ENCODE measurements at places on chromosomes 6 and 20. TPM values are rescaled to one million over a fixed set of nuclear protein-coding genes. Genes with fewer than 3 reads are reported as not detected.
A peak's percentile ranks its signal among the peaks of the same experiment; 100 is the strongest.

The EPPIN gene
- not detected for polyA plus RNA-seq

DNA sequence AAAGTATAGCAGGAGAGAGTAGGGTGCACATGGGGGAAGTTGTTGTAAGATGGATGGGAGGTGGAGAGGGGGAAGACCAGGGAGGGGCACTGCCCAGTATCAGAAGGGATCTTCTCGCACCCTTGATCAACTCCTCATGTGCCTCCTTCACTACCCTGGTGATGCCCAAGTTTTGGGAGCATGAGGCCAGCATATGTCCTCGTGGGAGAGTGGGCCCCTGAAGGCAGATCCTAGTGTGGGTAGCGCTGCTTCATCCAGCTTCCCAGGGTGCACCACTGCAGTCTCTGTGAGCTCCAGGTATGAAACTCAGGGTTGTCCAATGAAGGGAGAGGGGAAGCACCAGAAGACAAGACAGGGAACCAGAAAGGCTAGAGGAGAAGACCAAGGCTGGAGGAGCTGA lies 82.2 kb upstream of the FOXP4 start:
- peaks cover 3% of the 10 kb centered on the region for H3K4me1 ChIP-seq
- no peak for DNase-seq
- peaks cover 27% of the 10 kb centered on the region for H3K27me3 ChIP-seq
- H3K36me3 ChIP-seq = no peaks in the 10 kb centered on the region
- no peak overlapping the region for H3K4me3 ChIP-seq

The FAM83D gene
- 0.12 TPM for polyA plus RNA-seq

- no peak overlapping the region for H3K4me3 ChIP-seq
- H3K27me3 ChIP-seq = no peaks in the 10 kb centered on the region
- no peaks in the 10 kb centered on the region for H3K4me1 ChIP-seq
- no peak for DNase-seq
- H3K27ac ChIP-seq = no peak overlapping the region
These were observed 315.4 kb upstream of the CNR1 start for GRCh38 chr6:88481519-88481918.

DNA sequence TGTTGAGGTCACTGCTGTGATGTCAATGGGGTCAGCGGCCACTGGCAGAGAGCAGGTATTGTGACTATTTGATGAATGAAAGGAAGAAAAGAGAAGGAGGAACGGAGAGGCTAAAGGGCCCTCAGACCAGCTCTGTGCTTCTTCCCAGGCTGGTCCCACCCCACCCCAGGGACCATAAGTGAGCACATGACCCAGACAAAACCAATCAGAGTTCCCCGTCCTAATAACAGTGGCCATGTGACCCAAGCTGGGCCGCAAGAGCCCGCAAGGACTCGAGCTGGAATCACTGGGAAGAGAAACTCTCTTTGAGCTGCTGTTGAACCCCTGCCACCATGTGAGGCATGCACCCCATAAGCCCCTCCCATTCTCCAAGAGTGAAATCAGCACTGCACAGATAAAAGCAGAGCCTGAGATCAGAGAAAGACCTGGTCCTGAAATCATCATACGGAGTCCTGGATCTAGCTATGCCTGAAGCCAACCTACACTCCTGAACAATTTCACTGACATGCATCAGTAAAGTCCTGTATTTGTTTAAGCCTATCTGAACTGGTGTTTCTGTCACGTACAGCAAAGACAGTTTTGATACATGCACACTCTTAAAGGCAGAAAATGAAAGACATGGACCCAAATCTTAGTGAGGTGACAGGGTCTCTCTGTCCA lies 90.2 kb downstream of the PREX1 start:
- H3K4me3 ChIP-seq = no peak overlapping the region
- peaks cover 8% of the 10 kb centered on the region for H3K4me1 ChIP-seq
- DNase-seq = no peak
- H3K36me3 ChIP-seq = no peaks in the 10 kb centered on the region
- no peaks in the 10 kb centered on the region for H3K27me3 ChIP-seq

The BACH2 gene
- polyA plus RNA-seq = 1.2 TPM

GRCh38 chr6:33286946-33287914 lies 1.8 kb downstream of the WDR46 start:
- H3K4me3 ChIP-seq = no peak overlapping the region
- DNase-seq = peak; percentile 51
- no peak overlapping the region for H3K27ac ChIP-seq

DNA sequence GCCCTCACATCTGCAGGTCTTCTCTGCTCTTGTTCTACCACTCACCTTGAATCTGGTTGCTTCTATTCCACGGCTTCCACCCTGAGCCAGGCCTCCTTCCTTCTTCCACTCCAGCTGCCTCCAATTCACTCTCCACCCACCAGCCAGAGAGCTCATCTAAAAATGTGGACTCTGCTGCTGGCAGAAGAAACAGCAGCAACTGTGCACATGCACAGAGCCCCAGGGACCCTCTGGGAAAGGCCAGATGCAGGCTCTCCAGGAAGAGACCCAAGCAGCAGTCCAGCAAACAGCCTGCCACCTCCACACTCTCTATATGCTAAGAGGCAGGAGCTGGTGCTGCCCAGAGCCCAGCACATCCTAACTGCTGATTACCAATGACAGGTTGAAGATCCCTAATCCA lies 162.6 kb upstream of the TOP1 start:
- no peaks in the 10 kb centered on the region for H3K36me3 ChIP-seq
- no peak for DNase-seq
- H3K4me1 ChIP-seq = peaks cover 8% of the 10 kb centered on the region
- no peak overlapping the region for H3K4me3 ChIP-seq

- peaks cover 13% of the 10 kb centered on the region for H3K4me1 ChIP-seq
- H3K27me3 ChIP-seq = no peaks in the 10 kb centered on the region
- no peak for DNase-seq
- no peaks in the 10 kb centered on the region for H3K36me3 ChIP-seq
- H3K4me3 ChIP-seq = no peak overlapping the region
These were observed 77.1 kb downstream of the CDYL start for GRCh38 chr6:4853349-4853748.

- no peaks in the 10 kb centered on the region for H3K36me3 ChIP-seq
- H3K27ac ChIP-seq = no peak overlapping the region
These were observed 39.5 kb downstream of the SLC24A3 start for GRCh38 chr20:19251958-19252357.

DNA sequence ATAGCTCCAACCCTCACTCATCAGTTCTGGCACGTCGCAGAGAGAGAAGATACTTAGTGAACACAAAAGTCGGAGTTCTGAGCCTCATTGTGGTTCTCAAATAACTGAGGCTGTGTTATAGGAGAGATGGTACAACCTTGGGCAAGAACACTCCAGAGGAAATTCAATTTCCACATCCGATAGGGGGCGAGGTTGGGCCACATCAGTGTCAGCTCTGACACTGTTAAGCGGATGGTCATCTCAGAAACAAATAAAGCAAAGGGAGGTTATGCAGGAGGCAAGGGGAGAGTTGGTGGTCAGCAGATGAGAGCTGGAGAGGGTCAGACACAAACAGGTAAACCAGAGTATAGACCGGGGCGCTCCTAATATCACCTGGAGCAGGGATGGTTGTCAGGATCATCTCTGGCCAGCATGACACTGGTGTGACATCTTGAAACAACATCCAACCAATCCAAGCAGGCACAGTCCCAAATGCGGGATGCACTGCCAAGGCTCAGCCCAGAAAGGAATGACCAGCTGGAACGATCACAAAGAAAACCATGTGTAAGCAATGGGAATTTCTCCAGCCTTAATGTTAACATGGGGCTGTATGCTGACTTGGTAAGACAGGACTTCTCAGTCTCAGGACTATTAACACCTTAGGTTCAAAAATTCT lies 331.8 kb downstream of the HACE1 start:
- H3K4me1 ChIP-seq = no peaks in the 10 kb centered on the region
- H3K4me3 ChIP-seq = no peak overlapping the region
- no peaks in the 10 kb centered on the region for H3K36me3 ChIP-seq
- DNase-seq = no peak

The POU3F2 gene
- not detected for polyA plus RNA-seq

The EBF4 gene
- 0.42 TPM for polyA plus RNA-seq

The HDGFL1 gene
- not detected for polyA plus RNA-seq

The SFTA2 gene
- polyA plus RNA-seq = 0.14 TPM

The DEFB110 gene
- not detected for polyA plus RNA-seq

GRCh38 chr20:40673442-40673841 lies 15.6 kb downstream of the MAFB start:
- H3K4me1 ChIP-seq = no peaks in the 10 kb centered on the region
- no peaks in the 10 kb centered on the region for H3K27me3 ChIP-seq
- no peak overlapping the region for H3K27ac ChIP-seq
- H3K4me3 ChIP-seq = no peak overlapping the region
- no peaks in the 10 kb centered on the region for H3K36me3 ChIP-seq

The ITPA gene
- 83.9 TPM for polyA plus RNA-seq

The RHAG gene
- not detected for polyA plus RNA-seq

DNA sequence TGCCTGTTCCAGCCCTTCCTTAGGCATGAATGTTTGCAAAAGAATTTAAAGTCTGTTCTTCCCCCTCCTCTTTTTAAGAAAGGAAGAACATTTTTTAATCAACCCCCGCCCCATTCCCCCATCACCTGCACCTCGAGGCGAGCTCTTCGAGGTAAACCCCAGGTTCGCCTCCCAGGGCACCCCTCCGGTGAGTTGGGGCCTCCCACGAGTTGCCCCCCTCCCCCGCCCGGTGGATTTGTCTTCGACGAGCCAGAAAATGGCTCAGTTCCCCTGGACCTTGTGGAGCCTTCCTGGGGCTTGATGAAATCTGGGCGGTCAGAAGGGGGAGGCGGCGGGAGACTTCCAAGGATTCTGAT lies 256 bp upstream of the OVOL2 start:
- H3K27ac ChIP-seq = no peak overlapping the region
- no peaks in the 10 kb centered on the region for H3K36me3 ChIP-seq
- H3K4me3 ChIP-seq = peak overlapping the region; percentile 61
- peaks cover 81% of the 10 kb centered on the region for H3K27me3 ChIP-seq

DNA sequence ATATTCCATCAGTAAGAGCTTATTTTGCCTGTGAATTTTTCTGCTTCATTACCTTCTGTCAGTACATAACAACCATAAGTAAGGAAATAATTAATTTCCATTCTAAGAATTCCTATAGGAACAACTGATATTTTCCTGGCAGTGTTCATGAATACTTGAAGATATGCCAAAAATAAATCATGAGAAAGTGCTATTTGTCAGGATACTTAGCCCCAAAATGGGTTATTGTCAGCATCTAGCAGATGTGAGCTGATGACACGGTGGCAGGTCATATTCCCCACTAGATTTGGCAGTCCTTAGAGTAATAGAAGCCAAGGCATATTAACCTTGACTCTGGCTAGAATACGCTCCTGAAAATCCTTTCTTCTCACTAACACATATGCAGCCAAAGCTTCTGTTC lies 43.2 kb upstream of the CRISP1 start:
- no peaks in the 10 kb centered on the region for H3K27me3 ChIP-seq
- no peak overlapping the region for H3K4me3 ChIP-seq
- H3K4me1 ChIP-seq = peaks cover 12% of the 10 kb centered on the region

- H3K27ac ChIP-seq = no peak overlapping the region
- H3K27me3 ChIP-seq = no peaks in the 10 kb centered on the region
These were observed 42.6 kb upstream of the TGM2 start for GRCh38 chr20:38207621-38208020.

The AIF1 gene
- polyA plus RNA-seq = 5.7 TPM

DNA sequence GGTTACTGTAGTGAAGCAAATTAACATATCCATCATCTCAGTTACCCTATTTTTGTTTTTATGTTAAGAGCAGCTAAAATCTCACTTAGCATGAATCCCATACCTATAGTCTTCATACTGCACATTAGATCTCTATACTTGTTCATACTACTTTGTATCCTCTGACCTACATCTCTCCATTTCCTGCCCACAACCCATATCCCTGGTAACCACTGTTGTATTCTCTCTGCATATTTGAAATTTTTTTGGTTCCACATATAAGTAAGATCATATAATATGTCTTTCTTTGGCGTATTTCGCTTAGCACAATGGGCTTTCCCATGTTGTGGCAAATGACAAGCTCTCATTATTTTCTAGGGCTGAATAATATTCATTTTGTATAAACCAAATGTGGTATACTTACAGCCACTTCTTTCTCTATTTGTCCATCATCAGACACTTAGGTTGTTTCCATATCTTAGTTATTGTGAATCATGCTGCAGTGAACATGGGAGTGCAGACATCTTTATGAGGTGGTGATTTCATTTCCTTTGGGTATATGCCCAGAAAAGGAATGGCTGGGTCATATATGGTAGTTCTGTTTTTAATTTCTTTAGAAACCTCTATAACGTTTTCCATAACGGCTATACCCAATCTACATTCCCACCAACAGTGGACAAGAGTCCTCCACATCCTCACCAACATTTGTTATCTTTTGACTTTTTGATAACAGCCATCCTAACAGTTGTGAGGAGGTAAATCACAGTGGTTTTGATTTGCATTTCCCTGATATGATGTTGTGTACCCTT lies 39.8 kb downstream of the BACH2 start:
- peaks cover 12% of the 10 kb centered on the region for H3K4me1 ChIP-seq
- H3K27ac ChIP-seq = no peak overlapping the region
- no peaks in the 10 kb centered on the region for H3K36me3 ChIP-seq

The HLA-DRB5 gene
- polyA plus RNA-seq = 1.2 TPM

The SLC26A8 gene
- polyA plus RNA-seq = 0.04 TPM

- H3K36me3 ChIP-seq = no peaks in the 10 kb centered on the region
- no peak for DNase-seq
- H3K4me3 ChIP-seq = no peak overlapping the region
- no peaks in the 10 kb centered on the region for H3K4me1 ChIP-seq
- no peaks in the 10 kb centered on the region for H3K27me3 ChIP-seq
- no peak overlapping the region for H3K27ac ChIP-seq
These were observed 13.3 kb upstream of the RIPOR2 start for GRCh38 chr6:24949020-24949569.

DNA sequence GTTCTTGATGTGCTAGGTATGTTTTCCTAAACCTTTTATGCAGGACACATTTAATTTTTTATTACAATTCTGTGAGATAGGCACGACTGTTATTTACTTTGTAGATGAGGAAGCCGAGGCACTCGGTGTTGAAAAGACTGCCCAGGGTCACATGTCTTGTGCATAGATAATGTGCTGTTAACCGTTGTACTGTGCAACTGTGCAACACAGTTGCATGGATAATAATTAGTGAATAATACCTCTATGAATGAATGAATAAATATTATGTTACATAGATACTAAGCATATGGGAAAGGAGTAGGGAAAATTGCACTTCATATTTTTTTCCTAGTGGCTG lies 60.3 kb upstream of the DEK start:
- H3K36me3 ChIP-seq = no peaks in the 10 kb centered on the region
- H3K4me3 ChIP-seq = no peak overlapping the region
- H3K4me1 ChIP-seq = peaks cover 29% of the 10 kb centered on the region

Measured in psoas muscle (tissue), 8 donors.